ENCODE measurements at places on chromosomes 6 and 20.
A peak's percentile ranks its signal among the peaks of the same experiment; 100 is the strongest.

DNA sequence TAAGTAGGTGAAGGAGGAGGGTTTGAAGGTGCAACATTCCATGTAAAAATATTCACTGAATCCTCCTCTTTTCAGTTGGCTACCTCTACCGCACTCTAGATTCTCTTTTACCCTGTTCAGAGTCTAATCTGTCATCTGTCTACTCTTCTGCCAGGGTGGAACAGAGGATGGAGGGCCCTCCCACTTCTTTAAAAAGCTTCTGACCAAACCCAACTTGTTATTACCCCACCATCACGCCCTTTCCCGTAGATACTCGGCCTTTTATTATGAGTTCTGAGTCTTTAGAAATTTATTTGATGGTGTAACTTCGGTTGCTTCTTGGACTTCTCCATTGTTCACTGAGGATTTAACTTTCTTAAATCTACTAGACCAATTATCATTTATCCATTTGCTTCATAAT is 11.7 kb downstream of the STX11 start:
- DNase-seq, result no peak

- peak; percentile 67 for DNase-seq
Observed at GRCh38 chr6:13273202-13273930, 55.0 kb downstream of the TBC1D7 start.

DNA sequence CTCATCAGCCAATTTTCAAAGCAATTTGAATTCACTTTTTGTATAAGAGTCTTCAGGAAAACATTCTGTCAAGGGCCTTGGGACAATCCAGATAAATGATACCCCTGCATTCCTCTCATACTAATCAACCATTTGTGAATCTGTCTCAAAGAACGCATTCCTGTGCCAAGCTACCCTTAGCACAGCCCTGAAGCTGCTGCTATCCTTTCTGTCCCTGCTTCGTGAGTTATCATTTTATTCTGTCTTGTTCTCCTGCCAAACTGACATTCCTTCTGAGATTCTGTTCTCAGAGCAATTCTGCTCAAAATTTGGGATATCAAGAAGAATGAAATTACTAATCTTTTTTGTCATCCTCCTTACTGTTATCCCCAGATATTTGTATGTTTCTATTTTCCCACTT is 213.9 kb upstream of the STXBP5 start:
- DNase-seq, result no peak

- no peak for DNase-seq
Observed at GRCh38 chr6:36116066-36116864, 14.0 kb upstream of the MAPK13 start.

DNA sequence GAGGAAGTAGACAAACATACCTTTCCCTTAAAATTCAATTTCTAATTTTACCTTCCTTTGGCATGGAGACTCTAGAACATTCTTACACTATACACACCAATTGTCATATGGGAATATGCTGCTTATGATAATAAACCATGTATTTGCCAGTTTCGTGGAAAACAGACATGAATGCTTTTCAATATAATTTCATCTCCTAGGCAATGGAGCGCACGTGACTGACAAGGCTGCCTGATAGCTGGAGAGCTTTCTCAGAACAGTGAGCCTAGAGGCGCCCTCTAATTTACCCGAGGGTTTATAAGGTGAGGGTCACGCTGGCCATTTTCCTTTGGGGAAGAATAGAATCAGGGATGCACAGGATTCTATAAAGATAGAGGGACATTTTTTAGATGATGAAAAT is 56.5 kb downstream of the PRR18 start:
- DNase-seq, result no peak

- DNase-seq, result no peak
Observed at GRCh38 chr6:16344756-16345155, 106.4 kb downstream of the GMPR start.

DNA sequence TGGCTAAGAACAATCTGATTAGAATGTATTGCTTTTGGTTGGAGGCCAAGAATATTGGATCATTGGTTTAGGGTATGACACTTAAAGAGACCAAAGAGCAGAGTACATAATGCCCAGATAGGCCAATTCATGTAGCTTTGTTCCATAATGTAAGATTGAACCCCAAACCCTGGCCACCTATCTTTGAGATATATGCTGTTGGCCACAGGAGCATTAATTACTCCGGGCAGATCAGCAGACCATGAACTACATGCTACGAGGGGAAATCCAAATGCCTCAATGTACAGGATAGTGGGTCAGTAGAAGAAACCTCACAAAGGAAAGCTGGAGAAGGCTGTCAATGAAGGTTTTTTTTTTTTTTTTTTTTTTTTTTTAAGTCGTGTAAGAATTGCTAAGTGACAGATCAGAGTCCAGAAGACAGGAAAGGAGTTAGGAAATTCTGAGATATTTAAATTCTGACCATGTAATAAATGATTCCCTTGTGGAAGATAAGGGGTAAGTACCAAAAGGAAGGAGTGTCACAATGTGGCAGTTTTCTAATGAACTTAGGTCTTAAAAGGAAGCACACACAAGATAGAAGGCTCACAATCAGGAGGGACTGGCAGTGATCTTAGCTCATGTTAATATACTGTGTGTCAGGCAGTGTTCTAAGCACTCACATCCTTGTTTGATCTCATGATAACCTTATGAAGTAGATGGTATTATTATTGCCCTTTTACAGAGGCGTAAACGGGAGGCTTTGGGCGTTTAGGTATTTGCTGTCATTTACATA is 61.4 kb downstream of the CARMIL1 start:
- no peak for DNase-seq

- DNase-seq, result no peak
Observed at GRCh38 chr20:17928211-17928611, 40.4 kb downstream of the SNX5 start.

GRCh38 chr20:10004900-10005299 is 29.9 kb upstream of the ANKEF1 start:
- no peak for DNase-seq

DNA sequence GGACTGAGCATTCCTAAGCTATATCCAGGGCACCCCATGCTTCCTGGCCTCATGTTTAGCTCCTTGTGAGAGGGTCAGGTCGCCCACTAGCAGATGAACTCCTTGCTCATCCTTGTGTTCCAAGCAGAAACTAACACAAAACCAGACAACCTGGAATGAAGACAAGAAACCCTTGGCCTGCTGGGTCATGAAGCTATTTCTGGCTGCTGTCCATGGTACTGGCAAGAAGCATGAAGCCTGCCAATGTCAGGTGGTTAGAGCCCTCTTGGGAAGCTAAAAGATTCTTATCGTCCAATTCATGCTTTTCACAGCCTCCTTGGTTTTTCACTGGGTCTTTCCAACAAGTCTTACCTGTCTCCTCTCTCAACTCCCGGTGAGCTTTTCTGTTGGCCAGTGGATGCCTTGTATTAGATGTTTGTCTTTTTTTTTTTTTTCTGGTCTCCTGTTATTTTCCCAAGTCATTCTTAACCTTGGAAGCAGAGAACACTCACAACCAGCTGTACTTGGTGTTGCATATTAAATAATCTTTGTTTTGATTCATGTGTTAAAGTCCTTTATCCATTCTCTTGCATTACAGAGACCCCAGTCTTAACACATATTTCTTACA is 180.3 kb downstream of the ANKRD60 start:
- peak; percentile 53 for DNase-seq

DNA sequence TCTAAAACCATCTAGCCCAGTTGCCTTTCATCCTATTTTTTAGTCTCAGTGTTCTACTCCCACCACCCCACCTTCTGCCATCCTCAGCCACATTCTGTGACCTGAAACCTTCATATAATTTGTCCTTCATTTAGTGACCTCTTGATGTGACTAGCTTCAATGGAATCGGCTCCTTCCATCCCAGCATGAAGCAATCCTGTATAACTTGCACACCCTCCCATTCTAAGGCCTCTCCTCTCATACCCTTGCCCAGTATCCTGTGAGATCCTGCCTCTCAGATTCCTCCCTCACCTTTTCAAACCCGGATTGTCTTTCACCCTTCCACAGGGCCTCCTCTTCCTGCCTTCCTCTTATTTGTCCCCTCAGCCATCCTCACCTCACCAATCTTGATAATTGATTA is 3.1 kb downstream of the ZNF76 start:
- no peak for DNase-seq

- DNase-seq, result no peak
Observed at GRCh38 chr20:64121586-64121985, 14.2 kb upstream of the NPBWR2 start.

- no peak for DNase-seq
Observed at GRCh38 chr6:139597087-139597763, 222.8 kb upstream of the CITED2 start.

DNA sequence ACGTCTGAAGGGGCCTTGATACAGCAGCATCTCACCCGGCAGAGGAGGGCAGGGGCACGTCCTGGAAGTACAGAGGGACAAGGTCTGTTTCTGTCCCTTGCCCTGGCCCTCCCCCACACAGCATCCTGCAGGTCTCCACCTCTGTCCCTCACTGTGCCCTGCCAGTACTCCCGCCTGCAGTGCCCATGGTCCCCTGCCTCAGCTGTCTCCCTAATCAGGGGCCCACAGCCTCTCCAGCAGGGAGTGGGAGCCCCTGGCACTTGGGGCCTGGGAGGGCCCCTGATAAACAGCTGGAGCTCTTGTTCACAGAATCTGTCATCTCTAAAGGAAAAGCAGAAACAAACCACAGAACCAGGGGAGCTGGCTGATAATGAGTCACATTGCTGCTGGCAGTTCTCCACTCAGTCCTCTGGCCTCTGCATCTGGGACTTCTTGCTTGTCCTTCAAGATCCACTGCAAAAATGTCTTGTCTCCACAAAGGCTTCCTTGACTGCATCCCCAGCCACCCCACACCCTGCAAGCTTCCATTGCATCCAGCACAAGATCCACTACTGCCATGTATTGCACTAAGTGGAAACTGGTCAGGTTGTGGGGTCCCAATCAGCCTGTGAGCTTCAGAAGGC is 33.2 kb upstream of the TAF8 start:
- no peak for DNase-seq

- DNase-seq, result no peak
Observed at GRCh38 chr20:50056951-50057713, 55.8 kb downstream of the UBE2V1 start.

- DNase-seq, result no peak
Observed at GRCh38 chr6:125066964-125067363, 86.6 kb upstream of the TPD52L1 start.

DNA sequence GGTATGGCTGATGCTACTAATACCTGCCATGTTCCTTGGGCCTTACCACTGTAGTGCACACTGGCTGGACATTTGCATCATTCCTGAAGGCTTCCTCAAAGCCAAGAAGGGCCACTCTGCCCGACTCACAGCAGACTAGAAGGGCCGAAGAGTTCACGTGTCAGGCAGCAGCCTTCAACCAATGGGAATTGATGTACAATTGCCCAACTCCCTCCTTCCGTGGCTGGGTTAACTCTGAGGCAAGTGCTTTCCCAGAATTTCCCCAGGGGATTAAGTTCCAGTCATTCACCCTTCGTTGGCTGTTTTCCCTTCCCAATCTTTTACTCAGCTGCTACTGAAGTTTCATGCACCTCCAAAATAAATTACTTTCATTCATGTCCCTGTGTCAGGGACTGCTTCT is 29.8 kb downstream of the PSMB9 start:
- DNase-seq, result no peak

- DNase-seq, result no peak
Observed at GRCh38 chr6:43454290-43454695, 1.1 kb downstream of the DLK2 start.

- DNase-seq, result no peak
Observed at GRCh38 chr6:125787791-125788190, 3.0 kb upstream of the NCOA7 start.

DNA sequence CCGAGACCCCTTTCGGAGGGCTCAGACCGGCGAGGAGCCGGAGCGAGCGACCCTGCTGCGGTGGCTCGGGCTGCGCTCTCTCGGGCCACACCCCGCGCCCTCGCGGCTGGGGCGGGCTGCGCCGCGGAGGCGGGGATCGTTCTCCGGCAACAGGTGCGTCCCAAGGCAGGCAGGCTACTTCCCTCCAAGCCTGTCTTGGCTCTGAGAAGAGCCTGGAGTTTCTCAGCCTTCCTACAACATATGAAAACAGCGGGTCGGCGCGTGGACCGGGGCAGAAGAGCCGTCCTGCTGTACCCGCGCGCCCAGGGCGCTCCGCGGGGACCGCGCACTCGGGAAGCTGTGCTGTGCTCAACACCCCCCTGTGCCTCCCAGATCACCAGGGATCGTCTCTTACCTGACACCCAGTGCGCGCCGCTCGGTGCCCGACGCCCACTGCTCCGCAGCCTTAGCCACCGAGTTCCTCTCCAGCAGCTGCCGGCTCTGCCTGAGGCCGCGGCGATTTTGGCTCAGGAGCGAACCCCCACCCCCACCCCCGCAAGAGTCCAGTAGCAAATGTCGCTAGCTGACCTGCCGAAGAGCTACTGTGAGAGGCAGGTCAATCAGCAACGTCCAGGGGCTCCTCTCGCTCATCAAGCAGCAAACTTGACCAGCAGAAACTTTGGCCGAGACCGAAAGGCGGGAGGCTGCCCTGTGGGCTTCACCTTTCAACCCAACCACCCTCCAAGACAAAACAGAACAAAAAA is 3.7 kb upstream of the OLIG3 start:
- no peak for DNase-seq

DNA sequence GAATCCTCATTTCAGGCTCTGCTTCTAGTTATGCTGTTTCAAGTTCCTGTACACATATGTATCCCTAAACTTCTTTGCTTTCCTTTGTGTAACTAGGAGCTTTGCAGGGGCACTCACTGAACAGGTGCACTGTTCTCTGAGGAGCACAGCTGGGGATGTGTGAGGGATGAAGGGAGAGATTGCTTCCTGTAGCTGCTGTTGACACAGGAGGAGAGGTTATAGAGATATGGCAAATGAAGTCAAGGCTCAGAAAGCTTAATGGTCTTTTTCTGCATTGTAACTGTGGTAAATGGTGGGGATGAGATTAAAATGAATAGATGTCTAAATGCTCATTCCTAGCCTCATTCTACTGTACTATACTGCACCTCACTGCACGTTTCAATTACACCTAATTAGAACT is 454.3 kb downstream of the BTBD3 start:
- no peak for DNase-seq

DNA sequence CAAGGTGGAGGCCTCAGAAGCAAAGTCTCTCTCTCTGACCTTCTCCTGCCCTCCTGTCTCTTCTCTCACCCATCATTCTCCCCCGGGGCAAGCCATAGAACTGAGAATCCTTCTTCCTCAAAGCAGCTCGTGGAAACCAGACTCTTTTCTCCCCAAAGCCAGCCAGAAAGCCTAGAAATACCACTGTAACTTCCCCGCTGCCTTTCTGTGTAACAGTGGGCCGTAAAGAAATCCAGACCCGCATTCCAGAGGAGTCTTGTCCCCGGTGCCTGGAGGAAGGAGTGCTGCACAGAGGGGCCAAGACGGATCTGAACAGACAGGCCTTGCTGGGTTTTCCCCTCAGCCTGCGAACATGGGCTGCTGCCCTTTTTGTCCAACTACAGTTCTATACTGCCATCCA is 977 bp upstream of the SLC22A2 start:
- no peak for DNase-seq

Data from spinal cord (tissue), 10 donors.